ENCODE measurements at places on chromosomes 2 and 18. TPM values are rescaled to one million over a fixed set of nuclear protein-coding genes. Genes with fewer than 3 reads are reported as not detected.

GRCh38 chr2:6784291-6784690, 81.4 kb downstream of the CMPK2 start:
- H3K4me1 ChIP-seq = peaks cover 5% of the 10 kb centered on the region
- no peaks in the 10 kb centered on the region for H3K27me3 ChIP-seq
- no peak overlapping the region for H3K27ac ChIP-seq
- H3K4me3 ChIP-seq = no peak overlapping the region

GRCh38 chr2:1802046-1802445, 57.7 kb upstream of the PXDN start:
- DNase-seq = no peak
- H3K27ac ChIP-seq = no peak overlapping the region
- no peaks in the 10 kb centered on the region for H3K4me1 ChIP-seq
- H3K36me3 ChIP-seq = no peaks in the 10 kb centered on the region

GRCh38 chr2:197800091-197800490, 4.3 kb upstream of the PLCL1 start:
- H3K27ac ChIP-seq = no peak overlapping the region
- peaks cover 6% of the 10 kb centered on the region for H3K4me1 ChIP-seq
- no peak overlapping the region for H3K4me3 ChIP-seq
- no peak for DNase-seq

ITGA6 gene
- polyA plus RNA-seq = 32.8 TPM

DNA sequence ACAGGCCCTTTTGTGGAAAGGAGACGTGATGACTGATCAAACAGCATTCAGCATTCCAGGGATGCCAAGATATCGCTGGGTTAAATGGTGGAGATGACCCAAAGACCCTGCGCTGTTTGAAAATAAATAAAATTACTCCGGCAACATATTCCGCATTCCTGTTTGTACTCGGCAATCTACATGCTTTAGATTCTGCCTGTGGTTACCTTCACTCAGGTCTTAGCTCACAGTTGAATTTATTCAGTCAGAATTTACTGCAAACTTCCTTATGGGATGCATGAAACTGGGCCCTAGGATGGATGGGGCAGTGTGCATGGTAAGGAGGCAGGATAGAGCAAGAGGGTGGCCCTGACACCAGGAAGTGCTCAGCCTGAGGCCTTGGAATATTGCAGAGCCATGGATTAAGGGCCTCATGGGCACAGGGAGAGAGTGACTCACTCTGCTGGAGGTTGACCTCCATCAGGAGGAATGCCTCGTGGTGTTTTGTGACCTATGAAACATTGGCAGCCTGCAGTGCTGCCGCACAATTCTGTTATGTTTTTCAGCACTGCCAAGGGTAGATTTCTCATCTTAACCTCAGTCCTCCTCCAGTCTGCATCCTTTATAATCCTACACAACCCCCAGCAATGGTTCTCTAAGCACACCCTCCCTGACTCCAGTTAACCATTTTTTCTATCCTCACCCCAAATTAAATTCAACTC, 321.4 kb downstream of the IRS1 start:
- no peaks in the 10 kb centered on the region for H3K36me3 ChIP-seq
- no peaks in the 10 kb centered on the region for H3K27me3 ChIP-seq
- peak overlapping the region; percentile 9 for H3K27ac ChIP-seq

SLC40A1 gene
- 45.8 TPM for polyA plus RNA-seq

Data from kidney (tissue), 22 donors.